ENCODE measurements at places on chromosomes 12 and 14.
A peak's percentile ranks its signal among the peaks of the same experiment; 100 is the strongest.

DNA sequence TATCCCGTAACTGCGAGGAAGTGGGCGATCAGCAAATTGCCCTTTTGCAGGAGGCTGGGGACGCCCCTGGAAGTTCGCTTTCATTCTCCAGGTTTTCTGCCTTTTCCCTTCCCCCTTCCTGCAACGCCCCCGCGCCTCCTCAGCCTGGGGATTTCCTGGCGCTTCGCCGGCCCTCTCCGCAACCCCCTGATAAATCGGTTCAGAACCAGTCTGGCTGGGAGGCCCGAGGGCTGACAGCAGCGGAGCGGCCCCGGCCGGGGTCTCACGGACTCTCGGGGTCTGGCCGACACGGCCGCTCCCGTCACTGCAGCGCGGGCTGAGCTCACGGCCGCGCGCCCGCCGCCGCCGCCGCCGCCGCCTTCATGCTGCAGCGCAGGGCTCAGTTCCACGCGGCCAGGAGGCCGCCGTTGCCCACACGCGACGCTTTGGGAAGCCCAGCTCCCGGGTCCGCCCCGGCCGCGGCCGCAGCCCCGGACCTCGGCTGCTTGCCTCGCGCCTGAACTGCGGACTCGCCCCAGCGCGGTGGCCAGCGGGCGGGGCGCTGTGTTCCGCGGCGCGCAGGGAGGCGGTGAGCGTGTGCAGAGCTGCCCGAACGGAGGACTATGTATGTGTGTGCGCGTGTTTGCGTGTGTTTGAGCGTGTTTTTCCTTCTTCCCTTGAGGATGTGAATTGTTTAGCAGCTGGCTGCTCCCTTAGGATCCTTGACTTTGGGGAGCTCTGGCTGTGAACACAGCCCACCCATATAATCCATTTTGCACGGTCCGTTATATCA is at the start of gene LRFN5:
Gene LRFN5, plus strand, starts transcription at position 345 of the 772 bp plus-strand sequence.
- DNase-seq = no peak

DNA sequence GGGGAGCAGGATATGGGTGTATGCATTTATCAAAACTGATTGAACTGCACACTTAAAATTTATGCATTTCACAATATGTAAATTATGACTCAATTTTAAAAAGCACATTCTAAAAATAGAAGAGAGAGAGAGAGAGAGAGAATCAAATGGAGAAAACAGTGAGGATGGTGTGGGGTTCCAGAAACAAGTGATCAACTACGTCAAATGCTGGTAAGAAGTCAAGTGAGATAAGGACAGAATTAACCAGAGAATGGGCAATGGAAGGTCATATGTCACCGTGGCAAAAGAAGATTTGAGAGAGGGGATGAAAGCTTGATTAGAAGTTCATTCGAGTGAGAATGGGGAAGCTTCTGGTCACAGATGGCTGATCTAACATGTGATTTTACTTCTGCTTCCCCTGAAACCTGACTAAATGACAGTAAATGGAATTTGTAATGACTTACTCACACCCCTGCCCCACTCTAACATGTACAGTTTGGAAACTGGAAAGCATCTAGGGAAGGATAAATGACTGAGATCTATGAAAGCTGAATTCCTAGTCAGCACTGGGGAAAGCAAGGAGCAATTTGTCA is 276.5 kb upstream of the AMIGO2 start:
- peak; percentile 52 for DNase-seq

- DNase-seq = no peak
These were observed 323.9 kb downstream of the LRIG3 start for GRCh38 chr12:58596381-58596780.

GRCh38 chr14:73136085-73136386 is 271 bp upstream of the PSEN1 start:
- DNase-seq = no peak

GRCh38 chr14:68341411-68342212 is 451.3 kb downstream of the ZFP36L1 start:
- no peak for DNase-seq

DNA sequence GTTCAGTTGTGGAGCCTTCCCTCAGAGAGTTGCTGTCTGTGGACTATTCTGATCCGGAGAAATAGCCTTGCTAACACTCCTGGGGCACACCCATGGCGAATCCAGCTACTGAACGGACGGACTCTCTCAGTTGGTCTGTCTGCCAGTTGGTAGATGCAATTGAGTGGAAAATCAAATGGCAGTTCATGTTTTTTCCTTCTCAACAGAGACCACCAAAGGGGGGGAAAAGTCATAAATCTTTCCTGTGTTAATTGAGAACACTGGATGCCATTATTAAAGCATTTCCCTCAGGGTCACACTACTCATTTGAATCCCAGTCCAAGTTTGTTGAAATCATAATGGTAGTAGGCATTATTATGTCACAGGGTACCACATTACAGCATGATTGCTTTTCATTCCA is 354.3 kb upstream of the FAR2 start:
- no peak for DNase-seq

GRCh38 chr14:49367696-49368095 is 218.5 kb downstream of the RPS29 start:
- DNase-seq = no peak

DNA sequence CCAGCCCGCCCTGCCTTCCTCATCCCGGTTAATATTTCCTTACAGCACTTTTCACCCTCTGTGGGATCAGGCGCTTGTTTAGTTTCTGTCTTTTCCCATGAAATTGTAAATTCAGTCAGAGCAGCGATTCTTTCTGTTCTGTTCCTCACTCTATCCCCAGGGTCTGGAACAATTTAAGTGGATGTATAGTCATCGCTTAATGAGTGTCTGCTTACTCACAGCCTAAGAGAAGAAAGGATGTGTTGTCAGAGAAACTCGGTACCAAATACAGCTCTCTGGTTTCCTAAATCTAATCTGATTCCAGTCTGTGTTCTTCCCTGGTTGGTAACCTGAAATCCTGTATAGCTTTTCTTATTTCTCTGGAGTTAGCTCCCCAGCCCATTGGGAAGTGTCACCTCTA is 44.9 kb downstream of the FOS start:
- no peak for DNase-seq

DNA sequence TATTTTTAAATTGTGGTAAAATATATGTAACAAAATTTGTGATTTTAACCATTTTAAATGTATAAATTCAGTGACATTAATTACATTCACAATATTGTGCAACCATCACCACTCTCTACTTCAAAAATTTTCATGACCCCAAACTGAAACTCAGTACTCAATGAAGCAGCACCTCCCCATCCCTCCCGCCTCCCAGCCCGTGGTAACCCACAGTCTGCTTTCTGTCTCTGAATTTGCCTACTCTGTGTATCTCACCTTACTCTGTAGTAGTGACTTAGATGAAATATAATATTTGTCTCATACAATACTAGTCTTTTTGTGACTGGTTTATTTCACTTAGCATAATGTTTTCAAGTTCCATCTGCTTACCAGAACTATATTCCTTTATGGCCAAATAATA is 36.2 kb downstream of the EML1 start:
- no peak for DNase-seq

- no peak for DNase-seq
These were observed 914.0 kb upstream of the FBXO33 start for GRCh38 chr14:40346275-40346674.

GRCh38 chr12:75184516-75184915 is 25.1 kb downstream of the KCNC2 start:
- no peak for DNase-seq

- no peak for DNase-seq
These were observed 9.7 kb downstream of the OR6C75 start for GRCh38 chr12:55372521-55372920.

DNA sequence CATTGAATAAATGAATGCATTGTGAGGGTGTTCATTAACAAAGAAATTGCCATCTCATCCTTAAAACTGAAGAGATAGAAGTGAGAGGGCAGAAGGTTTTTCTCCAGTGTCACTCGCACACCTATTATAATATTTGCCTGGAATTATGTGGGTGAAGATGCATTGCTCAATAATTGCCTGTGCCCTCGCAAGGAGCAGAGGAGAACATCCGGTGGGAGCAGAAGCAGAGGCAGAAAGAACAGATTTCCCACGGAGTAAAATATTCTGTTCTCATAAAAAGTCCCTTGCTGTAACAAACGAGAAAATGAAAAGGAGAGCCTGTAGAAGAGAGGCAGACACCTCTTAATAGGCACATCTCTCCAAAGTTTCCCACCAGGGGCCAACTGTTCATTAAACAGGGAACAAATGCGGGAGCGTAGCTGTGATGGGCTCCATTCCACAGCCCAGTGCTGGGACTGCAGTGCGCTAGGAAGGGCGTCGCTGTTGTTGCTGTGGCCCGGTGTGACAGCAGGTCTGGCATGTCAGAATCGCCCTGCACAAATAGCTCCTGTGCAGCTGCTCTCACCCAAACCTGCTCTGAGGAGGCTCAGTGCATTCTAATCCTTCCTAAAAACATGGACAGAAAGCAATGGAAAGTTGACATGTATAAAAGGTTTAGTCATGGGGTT is 359.8 kb downstream of the APAF1 start:
- DNase-seq = no peak

DNA sequence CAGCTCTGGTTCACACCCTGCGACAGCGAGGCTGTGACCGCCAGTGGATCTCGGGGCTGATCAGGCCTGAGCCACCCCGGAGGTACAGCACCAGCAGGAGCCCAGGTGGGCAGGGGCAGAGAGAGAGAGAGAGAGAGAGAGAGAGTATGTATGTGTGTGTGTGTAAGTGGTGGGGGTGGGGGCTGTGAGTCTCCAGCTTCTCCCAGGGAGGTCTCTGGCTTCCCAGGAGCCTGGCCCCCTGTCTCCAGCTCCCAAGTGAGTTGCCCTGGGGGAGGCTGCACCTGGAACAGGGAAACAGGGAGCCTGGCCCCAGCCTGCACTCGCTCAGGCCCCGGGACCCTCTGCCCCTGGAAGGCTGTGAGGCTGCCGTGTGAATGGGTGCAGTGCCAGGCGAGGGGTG is 2.0 kb downstream of the C14orf180 start:
- no peak for DNase-seq

DNA sequence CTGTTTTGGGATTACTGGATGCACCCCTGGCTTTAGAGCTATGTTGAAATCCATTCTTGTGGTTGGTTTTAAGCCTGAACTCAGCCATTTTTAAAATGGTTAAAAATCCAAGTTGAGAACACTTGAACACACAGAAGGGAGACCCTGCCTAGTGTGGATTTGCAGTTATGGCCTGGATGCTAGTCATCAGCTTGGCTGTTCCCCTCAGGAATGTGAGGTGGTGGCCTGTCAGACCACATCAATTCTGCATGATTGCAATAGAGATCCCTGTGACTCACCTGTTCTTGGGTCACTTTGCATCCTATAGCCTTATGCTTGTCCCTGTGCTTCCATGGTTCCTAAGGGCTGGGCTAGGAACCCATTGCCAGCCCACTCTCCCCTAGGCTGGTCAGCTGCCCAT is 454.1 kb downstream of the ATP23 start:
- DNase-seq = no peak

GRCh38 chr14:65168840-65169239 is 66.5 kb upstream of the MAX start:
- DNase-seq = no peak

GRCh38 chr14:54489318-54489683 is 521 bp upstream of the GMFB start:
- DNase-seq = peak; percentile 41

- DNase-seq = no peak
These were observed 10.5 kb upstream of the ZDHHC22 start for GRCh38 chr14:77151918-77152588.

GRCh38 chr12:105400227-105400626 is 69.7 kb downstream of the C12orf75 start:
- DNase-seq = no peak

DNA sequence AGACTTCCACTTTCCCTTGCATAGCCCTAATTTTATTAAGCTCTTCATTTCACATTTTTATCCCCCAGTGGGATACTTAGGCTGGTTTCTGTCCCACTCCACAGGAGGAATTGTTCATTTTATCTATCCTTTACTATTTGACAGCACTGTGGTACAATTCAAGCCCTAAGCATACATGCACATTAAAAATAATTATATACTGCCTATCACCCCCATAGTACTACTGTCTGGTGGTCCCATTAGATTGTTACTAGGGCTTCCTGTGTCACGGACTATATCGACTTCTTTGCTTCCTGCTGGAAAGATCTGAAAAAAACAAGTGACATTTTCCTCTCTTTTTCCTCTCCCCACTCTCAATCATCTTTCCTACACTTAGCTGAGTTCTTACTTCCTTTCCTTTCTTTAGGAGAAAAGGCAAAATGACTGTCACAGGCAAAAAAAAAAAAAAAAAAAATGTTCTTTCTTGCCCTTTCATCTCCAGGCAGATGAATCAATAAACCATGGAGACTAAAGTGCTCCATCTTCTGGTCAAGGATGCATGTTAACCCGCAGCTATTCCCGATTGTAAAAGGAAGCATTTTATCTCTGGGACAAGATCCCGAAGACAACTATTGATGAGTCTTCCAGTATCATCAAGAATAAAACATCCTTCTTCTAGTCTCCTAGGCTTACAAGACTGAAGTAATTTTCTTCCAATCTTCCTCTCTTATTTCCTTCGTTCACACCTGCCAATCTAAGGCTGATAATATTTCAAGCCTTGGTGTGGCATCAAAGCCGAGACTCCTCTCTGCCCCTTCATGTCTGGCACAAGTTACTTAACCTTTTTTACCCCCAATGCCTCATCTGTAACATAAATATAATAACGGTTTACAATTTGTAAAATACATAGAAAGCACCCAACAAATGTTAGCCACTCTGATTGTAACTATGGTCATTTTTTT is 94.4 kb upstream of the PLEKHG7 start:
- DNase-seq = no peak

GRCh38 chr12:124053851-124054250 is 80.8 kb downstream of the ZNF664 start:
- no peak for DNase-seq

DNA sequence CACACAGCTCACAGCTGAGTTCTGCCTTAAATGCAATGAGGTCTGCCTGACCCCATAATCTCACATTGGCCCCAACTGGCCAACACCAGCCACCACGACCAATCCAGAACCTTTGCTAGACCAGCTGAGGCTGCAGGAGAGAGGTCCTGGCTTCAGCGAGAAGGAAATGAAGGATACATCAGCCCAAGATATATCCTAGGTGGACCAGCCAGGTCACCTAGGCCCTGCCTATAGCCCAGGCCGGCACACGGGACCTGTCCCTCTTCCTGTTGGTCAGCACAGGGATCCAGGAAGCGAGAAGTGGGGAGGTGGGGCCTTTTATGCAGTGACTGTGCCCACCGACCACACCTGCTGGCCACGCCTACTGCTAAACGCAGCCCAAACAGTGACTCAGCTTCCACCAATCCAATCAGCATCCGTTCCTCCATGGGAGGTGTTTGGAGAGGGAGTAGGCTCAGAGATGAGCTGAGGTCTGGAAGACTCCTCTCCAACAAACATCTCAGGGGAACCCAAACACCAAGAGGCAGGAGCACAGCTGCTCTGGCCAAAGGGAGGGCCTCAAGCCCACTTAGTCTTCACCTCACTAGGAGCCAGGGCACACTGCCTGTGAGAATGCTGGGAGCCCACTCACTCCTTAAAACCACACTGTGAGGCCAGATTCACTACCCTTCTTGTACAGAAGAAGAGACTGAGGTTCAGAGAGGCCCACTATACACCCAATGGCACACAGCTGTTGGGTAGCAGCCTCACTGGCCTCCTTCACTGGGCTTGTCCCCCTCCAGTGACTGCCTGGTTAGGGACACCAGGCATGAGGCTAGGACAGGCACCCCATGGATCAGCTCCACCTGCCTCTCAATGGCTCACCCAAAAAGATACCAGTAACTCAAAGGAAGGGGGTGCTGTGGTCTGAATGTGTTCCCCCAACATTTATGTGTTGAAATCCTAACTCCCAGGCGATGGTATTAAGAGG is 51.3 kb upstream of the PPP2R5C start:
- no peak for DNase-seq

Measured in activated CD8-positive, alpha-beta memory T cell treated with anti-CD3 and anti-CD28 coated beads, Interleukin-2, amount 10 ng/mL, durations not matched to agents 7 days and 5 days (primary cell).